ENCODE measurements at places on chromosomes 4 and X.

DNA sequence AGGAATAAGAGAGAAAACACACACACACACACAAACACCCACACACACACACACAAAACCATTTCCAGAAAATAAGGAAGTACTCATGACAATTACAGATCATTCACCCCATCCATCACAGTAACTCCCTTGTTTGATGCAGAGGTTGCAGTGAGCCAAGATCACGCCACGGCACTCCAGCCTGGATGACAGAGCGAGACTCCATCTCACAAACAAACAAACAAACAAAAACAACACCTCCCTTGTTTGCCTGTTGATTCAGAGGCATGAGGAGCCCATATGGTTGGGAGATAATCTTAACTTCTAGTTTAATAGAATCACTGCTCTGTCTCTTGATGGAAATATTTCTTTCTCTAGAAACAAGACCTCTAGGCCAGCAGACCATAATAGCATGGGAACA lies 2043.5 kb upstream of the AGA start:
- DNase-seq: no peak

- peak; percentile 55 for DNase-seq
These were observed 468.2 kb upstream of the DIPK2B start for GRCh38 chrX:45668686-45669443.

DNA sequence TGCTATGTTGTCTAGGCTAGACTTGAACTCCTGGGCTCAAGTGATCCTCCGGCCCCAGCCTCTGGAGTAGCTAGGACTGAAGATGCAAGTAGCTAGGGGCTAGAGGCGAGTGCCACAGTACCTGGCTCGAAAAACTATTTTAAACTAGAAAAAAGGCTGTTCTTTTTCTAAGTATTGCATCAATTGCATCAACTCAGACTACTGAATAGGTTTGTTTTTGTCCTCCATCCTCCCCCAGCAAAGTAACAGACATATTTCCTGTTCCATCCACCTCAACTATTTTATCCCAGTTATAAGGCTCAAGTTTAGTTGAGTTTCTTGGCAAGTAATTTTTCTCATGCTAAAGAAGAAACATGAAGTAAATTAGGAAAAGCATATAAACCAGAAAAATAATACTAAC lies 4.1 kb downstream of the SH3RF1 start:
- no peak for DNase-seq

DNA sequence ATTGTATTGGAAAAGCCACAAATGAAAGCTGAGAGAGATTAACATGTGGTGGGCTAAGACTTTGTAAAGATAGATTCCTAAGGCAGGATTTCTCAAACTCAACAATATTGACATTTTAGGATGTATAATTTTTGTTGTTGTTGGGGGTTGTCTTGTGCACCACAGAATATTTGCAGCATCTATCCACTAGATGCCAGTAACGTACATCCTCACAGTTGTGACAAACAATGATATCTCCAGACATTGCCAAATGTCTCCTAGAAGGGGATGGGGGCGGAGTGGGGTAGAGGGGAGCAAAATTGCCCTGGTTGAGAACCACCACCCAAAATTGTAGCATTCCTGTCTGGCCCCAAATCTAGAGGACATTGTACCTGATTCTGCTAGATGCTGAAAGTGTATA lies 14.7 kb upstream of the CBR4 start:
- DNase-seq: peak; percentile 11

- DNase-seq: no peak
These were observed 45.1 kb downstream of the CHM start for GRCh38 chrX:86002076-86002896.

GRCh38 chrX:110383414-110383813 lies 24.8 kb downstream of the RTL9 start:
- DNase-seq: peak; percentile 59

DNA sequence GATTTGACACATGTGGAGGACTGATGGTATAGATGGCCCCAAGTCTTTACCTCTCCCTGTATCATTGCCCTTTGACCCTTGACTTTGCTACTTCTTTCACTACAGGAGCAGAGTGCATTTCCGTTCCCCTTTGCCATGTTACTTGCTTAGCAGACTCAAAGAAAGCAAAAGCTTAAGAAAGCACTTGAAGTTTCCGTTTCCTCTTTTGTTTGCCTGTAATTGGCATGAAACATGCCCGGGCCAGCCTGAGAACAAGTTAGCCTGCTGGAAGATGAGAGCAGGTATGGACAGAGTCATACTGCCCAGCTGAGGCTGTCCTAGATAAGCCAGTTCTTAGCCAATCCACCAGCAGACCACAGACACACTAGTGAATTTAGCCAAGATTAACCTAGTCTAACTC lies 206.0 kb downstream of the BCOR start:
- DNase-seq: no peak

DNA sequence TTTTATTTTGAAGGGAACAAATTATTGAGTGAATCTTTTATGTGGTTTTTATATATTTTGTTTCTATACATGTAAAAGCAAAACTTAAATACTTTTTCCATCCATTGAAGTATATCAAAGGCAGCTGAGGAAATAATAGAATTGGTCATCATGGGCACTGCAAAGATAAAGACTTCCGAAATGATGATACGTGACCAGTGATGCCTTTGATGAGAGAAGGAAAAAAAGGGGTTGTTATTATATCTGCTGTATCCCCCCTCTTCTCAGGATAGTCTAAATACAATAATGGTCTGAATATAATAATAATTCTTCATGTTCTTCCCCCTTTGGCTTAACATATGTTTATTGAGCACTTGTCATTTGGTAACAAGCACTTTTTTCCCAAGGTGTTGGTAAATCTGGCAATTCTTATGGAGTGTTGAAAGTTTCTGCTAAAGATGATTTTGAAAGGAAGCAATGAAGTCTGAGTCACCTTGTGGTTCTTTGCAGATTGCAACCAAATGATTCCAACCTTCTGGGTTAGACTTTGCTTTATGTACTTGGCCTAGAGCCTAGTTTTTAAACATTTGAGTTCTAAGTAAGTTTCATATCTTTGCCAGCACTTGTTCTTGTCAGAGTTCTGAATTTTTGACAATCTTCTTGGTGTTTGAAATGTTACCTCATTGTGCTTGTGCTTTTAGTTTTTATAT lies 60.8 kb downstream of the USP9X start:
- DNase-seq: peak; percentile 43

DNA sequence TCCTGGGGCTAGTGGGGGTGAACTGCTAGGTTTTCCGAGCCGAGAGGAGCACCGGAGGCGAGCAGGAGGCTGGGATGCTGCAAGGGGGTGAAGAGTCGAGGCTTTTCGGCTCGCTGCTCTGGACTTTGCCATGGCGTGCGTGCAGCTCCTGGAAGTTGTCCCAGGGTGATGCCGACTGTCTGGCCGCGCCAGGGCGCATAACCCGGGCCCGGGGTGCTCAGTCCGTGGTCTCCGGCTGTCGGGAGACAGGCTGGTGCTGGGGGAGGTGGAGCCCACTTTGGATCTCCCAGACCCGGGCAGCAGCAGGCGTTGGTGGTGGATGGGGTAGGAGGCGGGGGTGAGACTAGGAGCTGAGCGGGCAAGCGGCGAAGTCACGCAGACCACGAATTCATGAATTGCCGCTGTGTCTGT lies 793 bp downstream of the GRIA3 start:
- no peak for DNase-seq

DNA sequence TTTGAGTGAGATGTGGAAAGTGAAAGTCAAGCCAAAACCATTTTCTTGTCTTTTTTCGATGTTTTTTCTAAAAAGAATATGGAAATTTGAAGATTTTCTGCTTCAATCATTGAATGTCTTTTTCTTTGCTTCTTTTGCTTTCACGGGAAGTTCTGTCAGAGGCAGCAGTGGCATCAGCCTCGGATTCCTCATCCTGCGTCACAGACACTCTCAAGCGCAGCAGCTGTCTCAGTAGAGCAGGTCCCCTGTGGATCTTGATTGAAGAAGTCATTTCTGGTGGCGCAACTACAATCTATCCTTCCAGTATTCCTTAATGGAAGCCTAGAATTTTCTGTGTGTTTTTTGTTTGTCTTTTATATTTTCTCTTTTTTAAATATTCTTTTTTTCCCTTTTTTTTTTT lies 52.7 kb upstream of the NEIL3 start:
- no peak for DNase-seq

DNA sequence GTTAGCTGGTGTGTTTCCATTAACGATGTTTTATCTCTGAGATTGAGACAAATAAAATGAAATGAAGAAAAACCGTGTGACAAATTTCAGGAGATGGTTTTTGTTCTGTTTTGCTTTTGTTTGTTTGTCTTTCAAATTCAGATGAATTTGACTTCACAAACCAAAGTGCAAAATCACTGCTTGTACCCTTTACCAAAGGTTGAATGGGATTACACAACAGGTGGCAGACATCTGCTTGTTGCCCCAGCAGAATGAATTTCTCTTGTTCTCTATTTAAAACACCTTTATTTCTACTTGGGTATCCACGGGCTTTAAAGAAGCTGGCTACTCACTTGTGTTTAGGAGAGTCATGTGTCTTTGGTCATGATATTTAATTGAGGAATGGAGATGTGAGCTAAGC lies 239.7 kb upstream of the CLNK start:
- DNase-seq: no peak

DNA sequence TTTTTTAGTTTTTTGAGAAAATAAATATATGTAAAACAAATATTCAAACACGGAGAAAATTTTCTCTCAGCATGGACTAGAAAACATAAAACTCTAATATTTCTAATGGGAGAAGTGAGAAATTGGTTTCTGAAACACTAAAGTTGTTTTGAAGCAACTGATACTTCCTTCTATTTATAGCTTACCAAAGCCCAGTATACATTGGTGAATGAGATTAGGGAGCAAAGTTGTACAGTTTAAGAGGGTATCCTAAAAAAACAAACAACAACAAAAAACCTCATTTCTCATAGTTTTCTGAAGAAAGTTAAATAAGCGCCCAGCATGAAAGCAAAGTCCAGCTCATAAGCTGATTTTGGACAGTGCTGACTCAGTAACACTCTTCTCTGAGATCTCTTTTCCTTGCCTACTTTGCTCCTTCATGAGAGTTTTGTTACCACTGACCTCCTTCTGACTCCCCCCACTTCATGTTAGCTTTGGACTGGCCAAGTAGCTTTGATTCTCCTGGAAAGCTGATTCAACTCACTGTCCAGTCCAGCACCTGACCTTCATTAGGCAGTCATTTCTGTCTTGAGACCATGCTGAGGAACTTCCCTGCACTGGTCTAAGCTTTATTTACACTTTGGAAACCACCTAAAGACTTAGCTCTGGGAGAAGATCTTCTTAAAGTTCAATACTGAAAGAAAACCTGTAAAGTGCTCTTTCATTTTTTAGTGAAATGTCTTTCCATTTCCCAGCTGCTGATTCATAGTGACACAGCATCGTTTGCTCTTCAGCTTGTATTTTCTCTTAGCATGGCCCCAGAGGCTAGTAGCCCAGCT lies 21.8 kb upstream of the P2RY10 start:
- DNase-seq: no peak

DNA sequence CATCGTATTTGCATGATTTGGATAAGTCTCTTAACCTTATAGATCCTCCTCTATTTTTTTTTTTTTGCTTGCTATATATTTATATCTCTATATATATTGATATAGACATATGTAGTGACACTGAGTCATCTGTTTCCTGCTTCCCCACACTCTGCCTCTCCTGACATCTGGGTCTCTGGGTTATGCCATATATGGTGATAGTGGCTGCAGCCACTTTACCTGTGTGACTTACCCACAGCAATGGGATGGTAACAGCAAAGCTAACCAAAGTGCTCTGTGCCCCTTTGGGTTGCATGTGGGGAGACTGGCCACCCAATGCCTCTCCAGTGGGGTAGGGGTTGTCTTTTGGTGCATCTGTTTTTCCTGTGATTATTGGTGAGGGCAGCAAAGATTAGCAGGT lies 14.5 kb downstream of the CMC4 start:
- DNase-seq: no peak

DNA sequence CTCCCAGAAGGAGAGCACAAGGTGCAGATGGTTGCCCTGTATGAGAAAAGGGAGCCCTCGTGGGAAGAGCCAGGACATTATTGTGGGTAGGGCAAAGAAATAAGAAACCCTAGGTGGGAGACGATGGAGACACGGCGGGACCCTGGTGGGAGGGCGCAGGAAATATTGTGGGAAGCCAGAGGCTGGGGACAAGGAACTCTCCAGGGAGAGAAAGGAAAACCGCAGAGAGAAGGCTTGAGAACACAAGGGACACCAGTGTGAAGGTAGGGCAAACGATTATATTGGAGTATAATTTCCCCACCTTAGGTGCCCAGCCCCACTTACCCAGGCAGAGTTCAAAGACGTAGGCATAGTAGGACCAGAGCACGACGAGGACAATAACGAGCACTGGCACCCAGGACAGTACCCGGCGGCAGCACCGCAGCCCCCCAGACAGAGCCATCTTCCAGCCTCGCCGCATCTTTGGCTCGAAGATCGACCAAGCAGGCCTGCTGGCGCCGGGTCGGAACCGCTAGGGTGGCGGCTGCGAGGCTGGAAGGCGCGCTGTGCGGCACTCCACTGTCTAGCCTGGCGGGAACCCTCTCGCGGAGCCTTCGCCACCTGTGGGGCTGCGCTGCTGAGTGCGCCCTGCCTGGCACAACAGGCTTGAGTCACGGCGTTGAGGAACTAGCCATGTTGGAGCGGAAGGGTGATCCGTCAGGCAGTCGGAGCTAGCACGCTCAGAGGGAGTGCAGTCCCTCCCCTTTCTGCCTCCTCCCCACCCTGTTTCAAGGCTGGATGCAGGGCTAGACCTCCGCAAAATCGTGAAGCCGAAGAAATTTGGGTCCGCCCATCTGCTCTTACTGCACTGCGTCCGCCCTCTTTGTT lies at the start of gene ZDHHC15:
ZDHHC15 (minus strand) TSS at position 473 of the 867 bp plus-strand sequence; CDS start at position 460, 13 bp downstream.
- DNase-seq: no peak

GRCh38 chr4:17552427-17552826 lies 24.6 kb upstream of the LAP3 start:
- DNase-seq: no peak

DNA sequence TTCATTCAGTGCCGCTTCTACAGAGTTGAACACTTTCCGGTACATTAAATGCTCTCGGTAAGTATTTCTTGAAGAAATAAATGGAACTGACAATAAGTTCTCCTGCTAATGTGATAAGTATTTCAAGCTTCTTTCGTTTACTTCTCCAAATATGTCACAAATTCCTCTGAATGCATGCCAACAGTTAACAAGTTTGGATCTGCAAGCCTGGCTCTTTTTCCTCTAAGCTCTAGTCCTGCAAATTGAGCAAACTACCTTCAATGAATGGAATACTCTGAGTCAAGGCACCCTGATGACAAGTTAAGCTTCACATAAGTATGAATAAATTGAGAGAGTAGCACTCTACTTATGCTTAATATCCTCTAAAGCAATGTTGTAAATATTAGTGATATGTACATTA lies 403.6 kb downstream of the PDGFC start:
- DNase-seq: no peak

DNA sequence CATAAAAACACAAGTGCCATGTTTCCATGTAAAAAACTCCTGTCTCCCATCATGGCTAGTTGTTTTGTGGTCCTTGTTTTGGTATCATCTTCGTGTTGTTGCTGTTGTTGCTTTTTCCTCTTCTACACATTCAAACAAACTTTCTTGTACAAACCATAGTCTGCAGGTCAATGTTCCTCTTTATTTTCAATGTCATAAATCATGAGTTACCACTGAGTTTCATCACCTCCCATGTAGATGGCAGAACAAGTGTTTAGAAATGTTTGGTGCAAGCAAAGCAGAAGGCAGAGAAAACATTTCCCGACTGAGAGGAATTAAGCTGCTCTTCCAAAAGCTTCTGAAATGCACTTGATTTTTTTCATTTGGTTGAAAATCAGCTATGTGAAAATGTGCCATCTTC lies 166.0 kb downstream of the ANTXR2 start:
- DNase-seq: no peak
